Gastrocnemius medialis (tissue), 4 donors: ENCODE measurements at places on chromosomes 13 and 19. TPM values are rescaled to one million over a fixed set of nuclear protein-coding genes. Genes with fewer than 3 reads are reported as not detected.

DNA sequence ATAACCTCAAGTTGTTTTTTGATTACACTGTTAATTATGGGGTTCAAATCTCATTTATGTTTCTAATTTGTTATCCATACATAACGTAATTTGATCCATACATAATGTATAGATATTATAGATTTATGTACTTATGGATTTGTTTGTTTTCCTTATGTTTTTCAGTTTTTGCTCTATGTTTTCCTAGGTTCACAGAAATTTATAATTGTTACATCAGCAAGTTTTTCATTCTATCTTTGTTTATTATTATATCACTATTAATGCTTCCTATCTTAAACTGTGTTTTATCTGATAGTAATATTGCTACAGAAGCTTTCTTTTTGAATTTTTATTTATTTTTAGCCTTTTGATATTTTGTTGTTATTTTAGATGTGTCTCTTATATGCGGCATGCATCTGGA lies 194.3 kb upstream of the SOX21 start:
- no peak for DNase-seq

GRK1 gene
- not detected for total RNA-seq

DNA sequence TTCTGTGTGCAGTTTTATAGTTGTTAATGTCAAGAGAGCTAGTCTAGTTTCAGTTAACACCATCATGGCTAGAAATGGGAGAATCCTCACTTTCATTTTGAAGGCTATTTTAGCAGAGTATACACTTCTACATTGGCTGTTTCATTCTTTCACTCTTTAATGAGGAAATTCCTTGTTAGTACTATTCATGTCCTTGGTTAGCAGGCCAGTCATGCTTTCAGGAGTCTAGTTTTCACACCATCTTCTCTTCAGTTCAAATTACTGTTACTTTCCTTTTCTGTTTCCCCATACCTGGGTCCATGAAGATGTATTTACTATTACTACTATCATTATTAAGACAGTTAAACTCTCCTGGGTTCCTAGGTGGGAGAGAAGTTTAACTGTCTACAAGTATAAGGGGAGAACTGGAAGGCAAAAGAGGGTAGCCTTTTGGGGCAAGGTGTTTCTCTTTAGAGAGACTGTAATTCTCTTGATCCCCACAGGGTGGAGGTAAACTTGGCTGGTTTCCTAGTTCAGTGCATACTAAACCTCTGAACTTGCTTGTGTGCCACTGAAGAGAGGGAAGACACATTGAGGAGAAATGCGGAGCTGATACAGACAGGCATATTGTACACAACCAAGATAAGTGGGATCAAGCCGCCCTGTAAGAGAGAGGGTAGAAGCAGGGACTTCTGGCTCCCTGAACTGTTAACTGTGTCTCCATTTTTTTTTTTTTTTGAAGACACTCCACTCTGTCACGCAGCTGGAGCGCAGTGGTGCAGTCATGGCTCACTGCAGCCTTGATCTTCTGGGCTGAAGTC lies 41.3 kb upstream of the IGFL4 start:
- DNase-seq: no peak

- DNase-seq: no peak
These were observed 202.0 kb downstream of the ENOX1 start for GRCh38 chr13:43584751-43585150.

PDX1 gene
- total RNA-seq: not detected

- DNase-seq: no peak
These were observed 35.3 kb upstream of the SACS start for GRCh38 chr13:23468811-23469210.

DNA sequence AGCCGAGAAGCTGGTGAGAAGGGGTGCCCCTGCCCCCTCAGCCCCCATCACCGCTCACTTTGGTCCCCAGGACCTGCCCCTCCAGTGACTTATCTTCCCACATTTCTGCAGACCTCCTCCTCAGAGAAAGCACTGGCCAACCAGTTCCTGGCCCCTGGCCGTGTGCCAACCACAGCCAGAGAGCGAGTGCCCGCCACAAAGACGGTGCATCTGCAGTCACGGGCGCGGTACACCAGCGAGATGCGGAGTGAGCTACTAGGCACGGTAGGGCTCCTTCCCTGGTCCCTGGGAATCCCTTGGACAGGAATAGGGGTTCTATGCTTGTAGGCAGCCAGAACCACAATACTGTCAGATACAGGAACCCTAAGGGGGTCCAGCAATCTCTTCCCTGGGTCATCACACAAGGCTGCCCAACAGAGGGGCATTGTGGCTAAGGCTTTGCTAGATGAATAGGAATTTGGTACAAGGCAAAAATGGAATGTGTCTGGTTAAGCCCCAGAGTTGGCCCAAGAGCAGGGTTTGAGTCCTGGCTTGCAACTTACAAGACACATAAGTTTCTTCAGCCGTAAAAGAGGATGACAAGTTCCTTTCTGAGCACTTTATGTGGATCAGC lies 1.0 kb downstream of the USE1 start:
- no peak for DNase-seq

DNA sequence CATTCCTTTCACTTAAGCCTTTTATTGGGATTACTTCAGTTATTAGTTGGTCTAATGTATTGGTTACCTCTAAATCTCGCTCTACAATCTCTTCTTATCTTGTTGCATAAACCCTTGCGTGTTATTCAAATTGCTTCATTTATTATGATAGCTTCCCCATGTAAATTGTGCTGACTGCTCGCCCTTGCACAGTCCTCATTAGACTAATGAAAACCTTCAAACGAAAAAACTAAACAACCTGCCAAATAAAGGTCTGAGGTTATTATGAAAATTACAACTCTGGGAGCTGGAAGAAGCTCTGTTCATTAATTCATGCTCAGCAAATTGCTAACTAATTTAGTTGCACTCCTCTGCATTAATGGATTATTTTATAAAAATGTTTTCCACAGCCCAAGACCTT lies 320.1 kb downstream of the DACH1 start:
- no peak for DNase-seq

GFY gene
- total RNA-seq: not detected

GRCh38 chr19:48319647-48320541 lies 5.5 kb upstream of the EMP3 start:
- DNase-seq: peak; percentile 72

- no peak for DNase-seq
These were observed 12.5 kb upstream of the GDF15 start for GRCh38 chr19:18373407-18373891.

KLC3 gene
- total RNA-seq: not detected

GRCh38 chr19:32465176-32465575 lies 59.6 kb downstream of the DPY19L3 start:
- no peak for DNase-seq

GRCh38 chr19:14022469-14022868 lies 5.5 kb upstream of the RLN3 start:
- no peak for DNase-seq

DNA sequence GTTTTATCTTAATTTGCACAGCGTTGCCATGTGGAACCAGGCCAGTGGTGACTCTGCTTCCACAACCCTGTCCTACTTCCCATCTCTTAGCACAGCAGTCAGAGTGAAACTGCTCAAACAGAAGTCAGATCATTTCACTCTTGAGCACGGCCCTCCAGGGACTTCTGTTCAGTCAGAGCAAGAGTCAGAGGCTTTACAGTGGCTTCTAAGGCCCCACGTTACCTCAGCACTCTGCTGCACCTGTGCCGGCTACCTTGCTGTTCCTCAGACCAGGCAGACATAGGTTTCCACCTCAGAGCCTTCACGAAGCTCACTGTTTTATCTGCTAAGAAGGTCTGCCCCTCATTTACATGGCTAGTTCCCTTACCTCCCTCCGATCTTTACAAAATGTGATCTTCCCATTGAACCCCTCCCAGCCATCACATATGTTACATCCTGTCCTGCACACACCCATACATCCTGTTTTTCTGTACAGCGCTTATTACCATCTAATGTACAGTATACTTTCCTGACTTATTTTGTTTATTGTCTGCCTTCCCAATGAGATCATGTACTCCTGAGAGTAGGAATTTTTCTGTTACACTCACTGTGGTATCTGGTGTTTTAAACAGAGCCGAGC lies 41.6 kb downstream of the TM9SF2 start:
- no peak for DNase-seq

- no peak for DNase-seq
These were observed 776.6 kb downstream of the UQCRFS1 start for GRCh38 chr19:28436320-28436719.

DNA sequence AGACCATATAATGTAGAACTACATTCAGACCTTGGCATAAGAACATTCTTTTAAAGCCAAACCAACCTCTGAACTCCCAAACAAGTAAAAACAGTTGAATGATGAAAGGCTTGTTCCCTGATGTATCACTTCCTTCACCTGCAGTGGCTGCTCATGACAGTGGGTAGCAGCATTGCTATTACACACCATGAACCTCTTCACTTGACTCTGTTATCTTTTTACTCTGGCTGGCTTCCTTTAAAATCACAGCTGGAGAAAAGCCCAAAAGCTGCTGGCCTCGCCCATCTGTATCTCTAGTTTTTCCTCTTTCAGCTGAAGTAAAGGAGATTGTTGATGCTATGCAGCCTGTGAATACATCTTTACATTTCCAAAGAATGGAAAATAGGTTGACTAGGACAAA lies 22.6 kb downstream of the THSD1 start:
- no peak for DNase-seq

ATP4B gene
- total RNA-seq: not detected

GRCh38 chr19:49430678-49431329 lies 5.6 kb downstream of the GFY start:
- no peak for DNase-seq

GRCh38 chr13:98187965-98188261 lies 10.8 kb upstream of the RNF113B start:
- DNase-seq: no peak

GRCh38 chr13:96141032-96141431 lies 51.1 kb downstream of the HS6ST3 start:
- no peak for DNase-seq

GRCh38 chr19:49421039-49421877 lies 2.0 kb downstream of the PTH2 start:
- no peak for DNase-seq

GRCh38 chr19:6234527-6234926 lies 45.2 kb downstream of the MLLT1 start:
- DNase-seq: no peak

LHB gene
- not detected for total RNA-seq

DNA sequence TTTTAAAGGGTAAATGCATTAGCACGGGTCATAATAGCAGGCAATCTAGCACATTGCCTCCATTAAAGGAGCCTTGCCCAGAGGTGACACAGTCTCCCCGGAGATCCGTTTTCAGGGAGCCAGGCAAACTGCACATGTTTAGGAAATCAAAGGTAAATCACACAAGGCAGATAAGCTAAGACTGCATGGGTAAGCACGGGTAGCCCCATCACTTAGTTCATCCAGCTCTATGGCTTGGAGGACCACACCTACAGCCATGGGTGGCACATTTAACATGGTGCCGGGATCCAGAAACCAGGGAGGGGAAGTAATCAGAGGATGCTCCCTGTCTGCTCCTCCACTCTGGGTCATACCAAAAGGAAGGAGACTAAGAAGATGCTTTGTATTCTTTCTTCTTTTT lies 16.8 kb downstream of the LGALS16 start:
- DNase-seq: no peak

DNA sequence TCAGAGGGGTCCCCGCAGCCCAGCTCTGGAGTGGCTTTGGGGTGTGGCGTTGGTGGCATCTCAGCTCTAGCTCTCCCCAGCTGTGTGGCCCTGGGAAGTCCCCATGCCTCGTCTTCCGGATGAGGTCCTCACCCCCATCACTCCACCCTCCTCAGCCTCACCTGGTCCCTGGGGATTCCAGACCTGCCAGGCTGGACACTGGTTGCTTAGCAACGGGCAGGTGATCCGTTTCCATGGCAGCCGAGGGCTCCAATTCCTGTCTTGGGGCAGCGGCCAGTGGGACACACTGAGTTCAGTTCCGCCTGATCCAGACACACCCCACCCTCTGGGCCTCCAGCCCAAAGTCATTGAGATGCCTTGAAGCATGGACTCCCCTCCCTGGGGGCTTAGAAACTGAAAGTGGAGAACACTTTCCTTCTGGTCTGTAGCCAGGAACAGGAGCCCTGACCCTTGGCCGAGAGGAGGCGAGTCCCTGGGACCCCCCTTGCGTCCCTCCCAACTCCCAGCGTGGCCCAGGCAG lies 7.7 kb upstream of the MISP start:
- no peak for DNase-seq

NLRP12 gene
- 0.31 TPM for total RNA-seq

SPTBN4 gene
- 1.0 TPM for total RNA-seq
